A549 treated with DMSO at 1 μM for 4 hours (cell line): ENCODE measurements at places on chromosomes 4 and X. TPM values are rescaled to one million over a fixed set of nuclear protein-coding genes. Genes with fewer than 3 reads are reported as not detected.

DDX53 gene
- not detected in 5 replicates for total RNA-seq

RBM46 gene
- total RNA-seq, result not detected in 5 replicates

SLC10A6 gene
- total RNA-seq, result not detected in 5 replicates

PIN4 gene
- 30.3 to 60.9 TPM (median 35.0 TPM) in 5 replicates for total RNA-seq

FAM47A gene
- total RNA-seq, result not detected in 5 replicates

WDR44 gene
- total RNA-seq, result 10.8 to 16.7 TPM (median 13.2 TPM) in 5 replicates

PFKFB1 gene
- 0.06 to 0.11 TPM (median 0.09 TPM) in 3 of 5 replicates, not detected in the others for total RNA-seq

GYG2 gene
- 4.2 to 5.2 TPM (median 4.6 TPM) in 5 replicates for total RNA-seq

SORCS2 gene
- total RNA-seq, result 3.1 to 6.0 TPM (median 4.7 TPM) in 5 replicates

RIPPLY1 gene
- total RNA-seq, result 0.08 to 0.11 TPM in 2 of 5 replicates, not detected in the others

CENPVL2 gene
- not detected in 5 replicates for total RNA-seq

UGT2B17 gene
- total RNA-seq, result not detected in 5 replicates

REPS2 gene
- 0.45 to 0.89 TPM (median 0.82 TPM) in 5 replicates for total RNA-seq

LNX1 gene
- total RNA-seq, result 0.03 to 0.09 TPM (median 0.04 TPM) in 4 of 5 replicates, not detected in the other

MAOB gene
- total RNA-seq, result 0.07 to 0.25 TPM (median 0.12 TPM) in 4 of 5 replicates, not detected in the other

MAGT1 gene
- 37.3 to 49.0 TPM (median 44.2 TPM) in 5 replicates for total RNA-seq

STK32B gene
- 19.0 to 22.9 TPM (median 22.7 TPM) in 5 replicates for total RNA-seq

SLC16A2 gene
- 26.9 to 32.0 TPM (median 28.7 TPM) in 5 replicates for total RNA-seq

RTL5 gene
- 2.3 to 2.8 TPM (median 2.5 TPM) in 5 replicates for total RNA-seq

CCNB3 gene
- 0.60 to 0.97 TPM (median 0.63 TPM) in 5 replicates for total RNA-seq

LRRC66 gene
- 0.07 to 0.18 TPM (median 0.09 TPM) in 5 replicates for total RNA-seq

CSTF2 gene
- 32.9 to 35.6 TPM (median 34.1 TPM) in 5 replicates for total RNA-seq

DUSP9 gene
- 0.84 to 1.6 TPM (median 1.2 TPM) in 5 replicates for total RNA-seq

MAOA gene
- 0.16 to 0.49 TPM (median 0.40 TPM) in 5 replicates for total RNA-seq

TXK gene
- 0.11 to 0.28 TPM (median 0.25 TPM) in 5 replicates for total RNA-seq

NLGN3 gene
- 0.91 to 1.4 TPM (median 0.94 TPM) in 5 replicates for total RNA-seq

SOWAHD gene
- 0.09 to 0.14 TPM (median 0.10 TPM) in 4 of 5 replicates, not detected in the other for total RNA-seq

FGA gene
- 6.0 to 9.4 TPM (median 8.1 TPM) in 5 replicates for total RNA-seq

RAB40AL gene
- 0.13 to 0.21 TPM (median 0.15 TPM) in 3 of 5 replicates, not detected in the others for total RNA-seq
